Heart left ventricle (tissue), 16 donors: ENCODE measurements at places on chromosomes 1 and 21. TPM values are rescaled to one million over a fixed set of nuclear protein-coding genes. Genes with fewer than 3 reads are reported as not detected.

DNA sequence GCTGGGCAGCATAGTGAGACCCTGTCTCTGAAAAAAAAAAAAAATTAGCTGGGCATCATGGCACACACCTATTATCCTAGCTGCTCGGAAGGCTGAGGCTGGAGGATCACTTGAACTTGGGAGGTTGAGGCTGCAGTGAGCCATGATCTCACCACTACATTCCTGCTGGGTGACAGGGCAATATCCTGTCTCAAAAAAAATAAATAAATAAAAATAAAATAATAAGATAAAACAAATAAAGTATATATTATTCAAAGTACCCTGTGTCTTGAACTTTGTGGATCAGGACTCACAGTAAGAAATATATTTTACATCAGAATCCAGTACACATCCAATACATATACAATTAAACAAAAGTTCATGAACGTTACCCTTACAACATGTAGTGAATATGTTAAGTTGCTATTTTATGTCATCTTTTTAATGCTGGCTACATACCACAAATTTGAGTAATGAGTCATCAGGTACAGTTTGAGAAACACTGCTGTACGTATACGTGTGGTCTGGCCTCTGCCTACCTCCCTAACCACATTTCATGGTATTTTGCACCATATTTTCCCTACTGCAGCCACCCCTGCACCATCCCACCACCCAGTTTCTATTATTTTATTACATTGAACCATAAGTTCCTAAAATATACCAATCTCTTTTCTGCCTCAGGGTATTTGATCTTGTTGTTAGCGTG lies 4.4 kb downstream of the NME7 start:
- no peaks in the 10 kb centered on the region for H3K27me3 ChIP-seq
- H3K4me1 ChIP-seq: no peaks in the 10 kb centered on the region
- H3K36me3 ChIP-seq: no peaks in the 10 kb centered on the region
- no peak overlapping the region for H3K4me3 ChIP-seq

GRCh38 chr1:207286786-207287468 lies 34.6 kb upstream of the CD55 start:
- H3K4me3 ChIP-seq: no peak overlapping the region
- no peak overlapping the region for H3K27ac ChIP-seq
- DNase-seq: no peak
- H3K27me3 ChIP-seq: no peaks in the 10 kb centered on the region
- H3K4me1 ChIP-seq: peaks cover 13% of the 10 kb centered on the region

DNA sequence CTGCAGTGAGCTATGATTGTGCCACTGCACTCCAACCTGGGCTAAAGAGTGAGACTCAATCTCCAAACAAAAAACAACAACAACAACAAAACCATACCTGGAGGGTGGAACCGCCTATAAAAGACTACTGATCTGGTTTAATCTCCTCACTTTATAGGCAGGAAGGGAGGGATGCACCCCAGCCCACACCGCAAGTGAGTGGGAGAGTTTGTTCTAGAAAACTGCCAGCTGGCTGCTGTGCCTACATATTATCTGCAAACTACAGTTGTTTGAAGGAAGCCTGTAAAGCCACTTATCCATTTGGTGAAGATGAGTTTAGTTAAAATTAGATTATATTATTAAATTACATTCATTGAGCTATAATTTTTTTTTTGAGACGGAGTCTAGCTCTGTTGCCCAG lies 9.1 kb upstream of the SRSF10 start:
- H3K4me3 ChIP-seq: no peak overlapping the region
- no peaks in the 10 kb centered on the region for H3K36me3 ChIP-seq
- H3K27me3 ChIP-seq: no peaks in the 10 kb centered on the region

DNA sequence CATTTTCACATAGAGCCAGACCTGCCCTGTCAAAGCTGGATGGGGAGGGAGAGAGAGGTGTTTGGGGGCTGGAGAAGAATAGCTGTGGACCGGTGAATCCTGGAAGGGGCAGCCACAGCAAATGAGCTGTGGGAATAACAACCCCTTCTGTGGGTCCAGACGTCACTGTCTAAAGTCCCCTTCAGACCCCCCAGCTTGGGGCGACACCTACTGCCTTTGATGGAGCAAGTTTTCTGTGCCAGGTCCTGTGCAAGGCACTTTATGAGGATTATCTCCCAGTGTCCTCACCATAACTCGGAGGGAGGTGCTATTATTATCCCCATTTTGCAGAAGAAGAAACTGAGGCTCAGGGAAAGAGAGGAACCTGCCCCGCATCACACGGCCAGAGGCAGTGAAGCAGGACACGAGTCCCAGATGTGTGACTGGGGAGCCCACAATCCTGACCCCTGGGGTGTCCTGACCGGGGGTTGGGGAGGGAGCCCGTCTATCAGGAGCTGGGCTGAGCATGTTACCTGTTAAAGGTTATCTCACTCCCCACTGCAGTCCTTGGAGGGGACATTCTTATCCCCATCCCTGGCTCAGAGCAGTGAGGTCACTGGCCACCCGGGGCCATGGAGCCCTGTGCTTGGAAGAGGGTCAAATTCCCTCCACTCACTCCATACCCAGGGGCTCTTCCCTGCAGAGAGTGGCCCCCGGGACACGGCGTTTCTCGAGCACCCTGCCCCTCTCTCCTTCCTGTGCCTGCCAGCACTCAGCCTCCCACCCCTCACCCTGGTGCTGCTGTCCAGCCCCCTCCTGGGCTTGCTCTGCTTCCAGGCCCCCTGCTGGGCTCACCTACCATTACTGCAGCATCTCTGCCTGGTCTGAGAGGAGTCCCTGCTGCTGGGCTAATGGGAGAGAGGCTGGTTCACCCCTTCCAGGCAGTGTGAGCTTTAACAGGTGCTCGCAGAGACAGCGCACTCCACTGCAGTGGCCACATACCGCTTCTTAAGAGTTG lies 132.9 kb downstream of the PTPRU start:
- no peak overlapping the region for H3K4me3 ChIP-seq
- H3K27ac ChIP-seq: no peak overlapping the region
- H3K36me3 ChIP-seq: no peaks in the 10 kb centered on the region
- DNase-seq: no peak

DNA sequence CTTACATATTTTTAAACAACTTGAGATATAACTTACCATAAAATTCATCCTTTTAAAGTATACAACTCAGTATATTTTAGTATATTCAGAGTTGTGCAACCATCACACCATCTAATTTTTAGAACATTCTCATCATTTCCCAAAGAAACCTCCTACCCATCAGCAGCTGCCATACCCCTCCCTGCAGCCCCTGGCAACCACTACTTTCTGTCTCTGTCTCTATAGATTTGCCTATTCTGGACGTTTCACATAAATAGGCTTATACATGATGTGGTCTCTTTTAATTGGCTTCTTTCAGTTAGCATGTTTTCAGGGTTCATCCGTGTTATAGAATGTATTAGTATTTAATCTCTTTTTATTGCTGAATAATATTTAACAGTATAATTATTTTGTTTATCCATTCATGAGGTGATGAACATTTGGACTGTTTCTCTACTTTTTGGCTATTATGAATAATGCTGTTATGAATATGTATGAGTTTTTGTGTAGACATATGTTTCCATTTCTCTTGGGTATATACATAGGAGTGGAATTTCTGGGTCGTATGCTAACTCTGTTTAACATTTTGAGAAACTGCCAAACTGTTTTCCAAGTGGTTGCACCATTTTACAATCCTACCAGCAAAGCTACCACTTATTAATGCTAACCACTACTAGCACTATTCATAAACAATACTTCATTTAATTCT lies 29.5 kb downstream of the WDR26 start:
- no peaks in the 10 kb centered on the region for H3K27me3 ChIP-seq
- no peak overlapping the region for H3K4me3 ChIP-seq
- peaks cover 100% of the 10 kb centered on the region for H3K36me3 ChIP-seq
- no peaks in the 10 kb centered on the region for H3K4me1 ChIP-seq

DNA sequence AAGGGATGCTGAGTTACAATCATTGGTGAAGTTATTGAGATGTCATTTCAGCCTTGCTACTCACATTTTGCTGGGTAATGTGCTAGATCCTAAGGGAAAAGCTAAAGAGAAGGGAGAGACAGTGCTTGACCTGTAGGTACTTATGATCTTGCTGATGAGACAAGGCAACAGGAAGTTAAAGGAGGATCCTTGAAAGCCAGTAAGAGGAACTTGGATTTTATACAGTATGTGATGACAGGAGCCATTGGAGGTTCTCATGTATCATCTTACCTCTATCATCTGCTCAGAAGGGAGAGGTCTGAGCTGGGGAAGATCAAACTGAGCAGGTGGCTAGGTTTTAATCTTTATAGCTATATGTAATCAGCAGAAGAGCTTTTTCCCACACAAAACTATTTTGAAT lies 6.3 kb downstream of the APOBEC4 start:
- peaks cover 11% of the 10 kb centered on the region for H3K4me1 ChIP-seq
- no peaks in the 10 kb centered on the region for H3K27me3 ChIP-seq
- DNase-seq: no peak

- peaks cover 9% of the 10 kb centered on the region for H3K4me1 ChIP-seq
- no peak overlapping the region for H3K4me3 ChIP-seq
- no peak for DNase-seq
Measured at GRCh38 chr1:46532095-46532494, 19.4 kb downstream of the KNCN start.

DNA sequence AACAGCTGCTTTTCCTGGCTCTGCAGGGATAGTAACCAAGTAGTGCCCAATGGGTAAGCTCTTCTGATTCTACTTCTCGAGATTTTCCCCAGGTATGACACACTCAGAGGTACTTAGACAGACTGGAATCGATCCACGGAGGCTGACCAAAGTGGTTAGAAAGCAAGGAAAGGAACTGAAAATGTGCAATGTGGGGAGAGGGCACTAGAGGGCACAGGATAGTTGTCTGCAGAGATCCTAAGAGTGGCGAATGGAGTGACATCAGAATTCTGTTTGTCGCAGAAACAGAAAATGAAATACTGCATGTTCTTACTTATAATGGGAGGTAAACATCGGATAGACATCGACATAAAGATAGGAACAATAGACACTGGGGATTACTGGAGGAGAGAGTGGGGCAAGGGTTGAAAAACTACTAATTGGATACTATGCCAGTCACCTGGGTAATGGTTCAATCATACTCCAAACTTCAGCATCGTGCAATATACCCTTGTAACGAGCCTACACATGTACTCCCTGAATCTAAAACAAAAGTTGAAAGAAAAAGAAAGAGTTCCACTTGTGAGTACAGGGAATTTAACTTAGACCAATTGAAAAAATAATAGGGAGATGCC lies 23.3 kb downstream of the CYP2J2 start:
- no peak for DNase-seq
- H3K4me1 ChIP-seq: no peaks in the 10 kb centered on the region
- peak overlapping the region; percentile 0 for H3K27ac ChIP-seq

- no peak for DNase-seq
- H3K27me3 ChIP-seq: no peaks in the 10 kb centered on the region
- peaks cover 8% of the 10 kb centered on the region for H3K4me1 ChIP-seq
Measured at GRCh38 chr1:55071477-55071876, 32.1 kb downstream of the PCSK9 start.

The MFAP2 gene
- 2.1 TPM for total RNA-seq

The POFUT2 gene
- 13.0 TPM for total RNA-seq

The ADAMTSL4 gene
- total RNA-seq: 39.4 TPM

The LORICRIN gene
- not detected for total RNA-seq

The ZNF670 gene
- 1.0 TPM for total RNA-seq
